Esophagus squamous epithelium (tissue), 5 donors: ENCODE measurements at places on chromosomes 6 and 20.

GRCh38 chr6:3500262-3501014 lies 43.6 kb upstream of the SLC22A23 start:
- no peak for DNase-seq

DNA sequence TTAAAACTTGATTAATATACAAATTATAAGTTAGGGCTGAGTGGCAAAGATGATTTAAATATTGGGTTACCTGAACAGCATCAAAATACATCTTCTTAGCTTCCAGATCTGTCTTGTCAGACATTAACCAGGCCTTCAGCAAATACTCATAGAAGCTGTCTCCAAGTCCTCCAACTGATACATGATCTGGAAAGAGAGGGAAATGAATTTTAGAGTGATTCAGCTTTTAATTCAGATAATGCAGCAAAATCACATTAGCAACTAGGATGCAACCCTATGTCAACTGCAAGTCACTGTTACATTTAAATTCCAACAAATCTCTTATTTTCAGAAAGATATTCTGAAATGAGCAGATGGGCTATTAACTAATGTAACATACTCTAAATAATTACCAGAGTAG lies 115.2 kb upstream of the FAM184A start:
- no peak for DNase-seq

DNA sequence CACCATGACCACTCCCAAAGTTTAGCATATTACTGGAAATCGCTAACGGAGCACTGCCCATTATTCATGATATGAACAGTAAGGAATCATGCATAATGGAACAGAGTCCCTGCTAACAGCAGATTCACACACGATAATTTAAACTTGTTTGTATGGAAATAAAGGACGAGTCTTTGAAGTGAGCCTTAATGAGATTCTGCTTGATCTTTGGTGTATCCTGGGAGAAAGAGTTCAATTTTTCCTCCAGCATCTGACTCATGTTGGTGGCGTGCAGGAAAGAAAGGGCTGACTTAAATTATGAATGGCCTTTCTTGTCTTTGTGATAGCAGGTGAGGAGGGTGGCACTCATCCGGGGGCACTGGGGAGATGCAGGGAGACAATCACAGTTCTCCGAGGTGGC lies 194.6 kb downstream of the ZNF217 start:
- DNase-seq: no peak

DNA sequence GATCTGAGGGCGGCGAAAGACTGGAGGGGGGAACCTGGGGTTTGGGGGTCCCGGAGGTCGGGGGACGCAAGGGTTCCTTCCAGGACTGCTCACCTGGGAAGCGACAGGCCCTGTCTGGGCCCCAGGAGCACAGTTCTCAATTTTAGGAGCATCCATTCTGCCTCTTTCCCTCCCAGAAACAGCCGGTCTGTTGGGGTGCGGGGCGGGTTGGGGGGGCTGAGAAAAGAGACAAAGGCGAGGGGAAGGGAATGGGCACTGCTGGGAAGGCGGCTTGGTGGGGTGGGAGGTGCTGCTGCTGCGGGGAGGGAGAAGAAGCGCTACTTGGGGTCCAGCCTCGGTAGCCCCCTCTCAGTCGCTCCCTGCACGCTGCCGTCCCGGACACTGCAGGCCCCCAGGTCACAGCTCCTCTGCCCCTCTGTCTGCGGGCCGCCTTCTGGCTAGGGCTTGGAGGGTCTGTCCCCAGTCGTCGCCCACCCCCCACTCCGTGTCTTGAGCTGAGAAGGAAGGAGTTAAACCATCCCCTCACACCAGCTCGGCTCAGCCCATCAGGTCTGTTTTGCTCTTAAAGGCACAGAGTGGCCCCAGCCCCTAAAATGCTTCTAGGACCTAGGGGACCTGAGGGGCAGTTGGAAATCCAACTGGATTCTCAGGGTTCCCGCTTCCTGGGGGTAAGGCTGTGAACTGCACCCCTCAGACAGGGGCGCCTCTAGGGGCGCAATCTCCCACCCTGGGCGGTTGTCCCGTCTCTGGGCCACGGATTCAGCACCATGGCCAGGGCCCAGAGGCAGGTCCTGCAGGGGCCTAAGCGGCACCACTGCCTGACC lies 690 bp downstream of the GDAP1L1 start:
- DNase-seq: no peak

DNA sequence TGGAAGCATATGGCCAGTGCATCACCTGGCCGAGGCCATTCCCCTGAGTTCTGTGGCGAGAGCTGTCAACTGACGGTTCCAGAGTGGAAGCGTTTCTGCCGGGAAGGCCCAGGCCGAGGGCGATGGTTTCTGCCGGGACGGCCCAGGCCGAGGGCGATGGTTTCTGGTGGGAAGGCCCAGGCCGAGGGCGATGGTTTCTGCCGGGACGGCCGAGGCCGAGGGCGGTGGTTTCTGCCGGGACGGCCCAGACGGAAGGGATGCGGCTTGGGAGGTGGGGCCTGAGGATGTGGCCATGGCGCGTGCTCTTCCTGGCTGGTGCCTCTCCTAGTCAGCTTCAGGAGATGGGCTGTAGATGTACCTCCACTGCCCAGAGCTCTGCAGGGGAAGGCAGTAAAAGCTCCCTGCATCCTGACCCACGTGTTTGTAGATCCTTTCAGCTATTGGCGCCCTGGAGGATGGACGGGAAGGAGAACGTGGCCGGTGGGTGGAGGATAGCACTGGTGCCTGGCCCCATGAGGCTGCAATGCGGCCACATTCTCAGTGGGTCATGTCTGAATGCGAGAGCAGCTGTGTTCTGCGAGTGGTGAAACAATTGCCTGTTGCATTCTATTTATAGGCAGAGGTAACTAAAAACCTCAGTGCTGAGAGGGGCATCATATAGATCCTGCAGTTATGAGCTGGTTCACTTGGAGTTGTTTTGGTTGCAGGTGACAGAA lies 12.8 kb downstream of the TPD52L2 start:
- no peak for DNase-seq

DNA sequence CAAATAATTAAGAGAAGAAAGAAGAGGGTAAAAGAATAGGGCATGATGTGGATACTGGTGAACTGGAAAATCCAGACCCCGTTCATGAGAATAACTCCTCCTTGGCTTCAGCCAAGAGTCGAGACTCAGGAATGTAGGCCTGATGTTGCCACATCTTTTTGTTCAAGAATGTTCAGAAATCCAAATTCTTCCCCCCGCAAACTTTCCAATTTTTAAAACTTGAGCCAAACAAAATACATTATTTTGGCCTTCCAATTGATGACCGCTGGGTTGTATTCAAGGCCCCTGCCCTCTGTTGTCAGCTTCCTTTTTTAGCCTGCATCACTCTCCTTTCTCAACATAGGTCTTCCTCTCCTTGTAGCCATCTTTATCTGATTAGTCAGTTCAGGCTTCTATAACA lies 106.1 kb downstream of the TNFAIP3 start:
- no peak for DNase-seq

- no peak for DNase-seq
Observed at GRCh38 chr6:7003041-7003440, 104.7 kb upstream of the RREB1 start.

DNA sequence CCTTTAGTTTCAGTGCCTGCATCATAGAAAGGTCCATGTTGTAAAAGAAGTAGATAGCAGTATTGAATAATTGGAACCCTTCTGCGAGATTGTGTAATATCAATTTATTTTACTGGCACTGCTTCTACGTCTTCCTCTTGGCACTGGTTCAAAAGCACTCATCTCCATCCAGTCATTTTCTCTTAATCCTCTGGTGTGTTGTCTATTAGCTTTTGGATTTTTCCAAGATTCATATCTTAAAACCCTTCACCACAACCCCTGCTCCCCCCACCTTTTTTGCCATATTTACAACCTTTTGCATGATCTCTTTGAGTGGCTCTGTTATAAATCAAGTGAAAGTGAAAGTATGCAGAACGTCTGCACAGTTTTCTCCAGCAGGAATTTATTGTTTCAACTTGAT lies 76.6 kb upstream of the HSF2 start:
- DNase-seq: no peak

GRCh38 chr6:25038999-25039398 lies 103.2 kb upstream of the RIPOR2 start:
- no peak for DNase-seq

DNA sequence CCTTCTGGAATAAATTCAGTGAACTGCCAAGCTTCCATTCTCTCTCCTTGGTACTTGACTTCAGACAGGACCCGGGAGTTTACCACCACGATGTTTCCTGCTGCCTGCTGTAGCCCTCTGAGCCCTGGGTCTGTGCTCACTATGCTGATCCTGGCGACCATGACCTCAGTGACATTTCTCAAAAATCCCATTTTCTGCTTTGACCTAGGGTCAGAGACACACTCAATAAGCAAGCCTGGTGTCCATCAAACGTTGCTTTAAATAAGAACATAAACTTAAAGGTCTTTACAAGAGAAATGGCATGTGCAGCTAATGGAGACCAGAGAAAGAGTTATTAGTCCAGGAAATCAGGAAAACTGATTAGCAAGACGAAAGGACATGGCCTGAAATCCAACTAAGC lies 509.7 kb upstream of the SULF2 start:
- no peak for DNase-seq

- DNase-seq: no peak
Observed at GRCh38 chr20:57062696-57063270, 203.7 kb downstream of the BMP7 start.

GRCh38 chr20:24617080-24617432 lies 147.6 kb downstream of the SYNDIG1 start:
- DNase-seq: no peak

- DNase-seq: no peak
Observed at GRCh38 chr6:130359736-130360135, 6.1 kb upstream of the TMEM200A start.

DNA sequence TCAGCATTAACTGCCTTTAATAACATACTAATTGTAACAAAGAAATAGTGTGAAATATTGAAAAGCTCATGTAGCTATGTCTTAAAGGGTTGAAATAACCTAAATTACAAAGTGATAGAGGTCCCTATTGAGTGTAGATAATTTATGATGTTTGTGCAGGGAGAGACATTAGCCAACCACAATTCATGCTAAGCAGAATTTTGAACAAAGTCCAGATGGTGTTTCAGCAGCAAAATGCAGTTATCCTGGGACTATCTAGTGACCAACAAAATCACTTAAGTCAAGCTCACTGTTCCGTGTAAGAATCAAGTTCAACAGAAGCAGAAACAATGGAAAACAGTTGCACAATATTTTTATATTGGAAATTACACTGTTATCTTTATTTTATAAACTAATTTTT lies 218.5 kb downstream of the SIM1 start:
- DNase-seq: no peak

DNA sequence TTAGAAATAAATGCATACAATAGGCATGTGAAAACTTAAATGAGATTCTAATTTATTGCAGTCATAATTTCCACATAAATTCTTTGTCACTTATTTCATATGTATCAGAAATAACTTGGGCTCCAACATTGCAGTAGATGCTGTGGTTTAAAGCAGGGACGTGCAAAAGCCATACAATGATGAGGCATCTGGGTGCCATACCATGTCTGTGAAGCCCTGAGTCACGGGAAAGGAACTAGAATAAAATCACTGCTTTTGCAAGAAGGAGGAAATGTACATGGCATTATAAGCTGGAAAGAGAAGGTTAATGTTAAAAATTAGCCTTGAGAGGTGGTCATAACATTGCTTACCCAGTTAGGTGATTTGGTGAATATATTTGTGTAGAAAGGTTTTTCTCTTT lies 180.4 kb downstream of the SASH1 start:
- DNase-seq: no peak

GRCh38 chr20:48604426-48604825 lies 223.4 kb downstream of the PREX1 start:
- DNase-seq: no peak

- no peak for DNase-seq
Observed at GRCh38 chr6:138504764-138505689, 5.7 kb upstream of the NHSL1 start.

DNA sequence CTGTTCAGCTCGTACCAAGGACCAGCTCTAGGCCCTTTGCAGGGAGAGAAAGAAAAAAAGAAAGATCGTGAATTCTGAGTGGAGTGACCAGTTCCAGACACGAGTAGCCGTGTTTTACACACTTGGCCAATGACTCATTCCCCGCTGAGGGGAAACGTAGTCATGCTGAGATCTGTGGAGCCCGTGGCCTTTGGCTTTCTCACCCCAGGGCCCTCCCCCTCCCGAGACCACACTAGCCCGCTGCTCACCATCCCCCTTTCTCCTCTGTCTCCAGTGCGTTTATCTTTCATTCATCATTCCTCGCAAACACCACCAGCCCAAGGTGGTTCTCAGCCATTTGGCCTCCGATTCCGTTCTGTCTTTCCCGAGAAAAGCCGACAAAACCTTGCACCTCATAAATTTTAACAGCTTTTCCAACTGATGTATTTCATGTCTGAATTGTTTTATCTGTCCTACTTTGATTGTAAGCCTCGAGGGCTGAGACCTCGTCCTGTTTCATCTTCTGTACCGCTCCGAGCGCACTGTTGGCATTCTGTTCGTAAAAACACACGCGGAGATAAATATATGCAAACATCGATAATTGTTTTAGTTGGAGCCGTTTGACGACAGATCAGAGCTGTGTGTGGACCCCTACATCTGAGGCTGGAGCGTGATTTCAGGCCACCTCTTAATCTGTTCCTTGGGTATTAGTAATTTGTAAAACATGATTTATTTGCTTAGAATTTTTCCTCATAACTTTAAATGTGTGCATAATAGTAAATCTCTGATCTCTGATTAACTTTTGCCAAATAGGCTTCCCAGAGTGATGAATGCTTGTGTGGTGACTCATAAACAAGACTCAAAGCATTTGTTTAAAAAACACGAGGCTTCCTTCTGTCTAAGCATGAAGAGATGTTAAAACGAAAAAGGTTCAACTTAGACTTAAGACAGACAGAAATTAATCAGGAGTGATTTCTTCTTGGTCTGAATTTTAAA lies 336.6 kb downstream of the CDH4 start:
- no peak for DNase-seq

- no peak for DNase-seq
Observed at GRCh38 chr20:35726842-35727711, 15.0 kb downstream of the RBM39 start.

GRCh38 chr6:127134136-127134535 lies 15.7 kb downstream of the RSPO3 start:
- no peak for DNase-seq

GRCh38 chr20:1014471-1014870 lies 12.4 kb upstream of the RSPO4 start:
- no peak for DNase-seq

DNA sequence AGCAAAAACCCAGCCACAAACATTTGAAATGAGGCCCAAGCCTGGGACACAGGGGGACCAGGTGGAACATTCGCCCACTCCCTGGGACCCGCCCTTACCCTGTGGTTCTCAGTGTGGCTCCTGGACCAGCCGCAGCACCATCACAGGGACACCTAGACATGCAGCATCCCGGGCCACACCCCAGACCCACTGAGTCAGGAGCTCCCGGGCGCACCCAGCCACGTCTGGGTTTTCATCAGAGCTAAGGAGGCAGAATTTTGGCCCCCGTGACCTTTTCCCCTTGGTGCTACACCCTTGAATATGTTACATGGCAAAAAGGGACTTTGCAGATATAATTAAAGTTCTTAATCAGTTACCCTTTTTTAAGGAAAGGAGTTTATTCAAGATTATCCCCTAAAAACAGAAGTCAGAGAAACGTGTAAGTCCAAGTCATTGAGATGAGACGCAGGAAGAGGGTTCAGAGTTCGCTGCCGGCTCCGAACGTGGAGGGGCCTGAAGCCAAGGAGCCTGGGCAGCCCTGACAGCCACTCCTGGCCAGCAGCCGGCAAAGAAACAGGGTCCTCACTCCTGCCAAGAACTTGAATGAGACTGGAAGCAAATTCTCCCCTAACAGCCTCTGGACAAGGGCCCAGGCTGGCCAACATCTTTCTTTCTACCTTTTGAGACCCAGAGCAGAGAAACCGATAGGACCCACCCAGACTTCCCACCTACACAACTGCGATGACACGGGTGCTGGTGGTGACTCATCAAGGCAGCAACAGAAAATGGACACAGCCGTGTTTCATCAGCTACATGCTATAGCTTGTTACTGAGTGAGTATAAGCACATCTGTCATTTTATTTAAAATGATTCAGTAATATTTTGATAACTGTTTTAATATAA lies 25.3 kb downstream of the BFSP1 start:
- DNase-seq: no peak
